Stimulated activated CD8-positive, alpha-beta memory T cell treated with anti-CD3 and anti-CD28 coated beads, Interleukin-2, amount 100 ng/mL, for 1 hour (primary cell): ENCODE measurements at places on chromosomes 16 and 17.

DNA sequence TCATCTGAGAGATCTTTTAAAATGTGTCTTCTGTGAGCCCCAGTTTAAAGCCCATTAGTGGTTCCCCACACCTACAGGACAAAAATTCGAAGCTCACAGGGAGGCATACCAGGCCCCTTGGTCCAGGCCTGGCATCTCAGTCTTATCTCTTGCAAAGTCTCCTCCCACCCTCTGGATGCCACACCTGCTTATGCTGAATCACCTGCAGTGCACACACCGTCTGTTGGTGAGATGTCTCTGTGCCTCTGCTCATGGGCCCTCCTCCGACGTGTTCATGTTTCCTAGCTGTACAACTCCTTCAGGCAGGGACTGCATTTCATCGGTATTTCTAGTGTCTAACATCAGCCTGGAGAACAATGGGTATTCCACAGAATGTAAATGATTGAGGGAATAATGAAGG is 41.6 kb downstream of the RNF157 start:
- no peak for DNase-seq

DNA sequence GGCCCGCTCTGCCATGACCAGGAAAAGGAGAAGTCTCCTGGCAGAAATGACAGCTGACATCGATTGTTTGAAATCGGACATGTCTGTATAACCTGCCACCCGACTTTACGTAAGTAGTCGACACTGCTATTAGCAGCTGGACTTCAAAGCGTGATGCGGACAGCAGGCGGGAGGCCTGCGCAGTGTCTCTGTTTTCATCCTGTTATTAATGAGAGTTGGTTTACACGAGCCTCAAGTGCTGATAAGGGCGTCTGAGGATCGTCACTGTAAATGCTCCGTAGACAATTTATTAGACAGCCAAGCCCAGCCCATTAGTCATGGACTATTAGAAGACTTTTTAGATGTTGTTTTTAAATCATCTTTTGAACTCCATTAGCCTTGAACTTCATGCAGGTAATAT is 328.3 kb downstream of the FOXL1 start:
- DNase-seq = no peak

- DNase-seq = no peak
Observed at GRCh38 chr16:24769806-24770205, 40.4 kb downstream of the TNRC6A start.

DNA sequence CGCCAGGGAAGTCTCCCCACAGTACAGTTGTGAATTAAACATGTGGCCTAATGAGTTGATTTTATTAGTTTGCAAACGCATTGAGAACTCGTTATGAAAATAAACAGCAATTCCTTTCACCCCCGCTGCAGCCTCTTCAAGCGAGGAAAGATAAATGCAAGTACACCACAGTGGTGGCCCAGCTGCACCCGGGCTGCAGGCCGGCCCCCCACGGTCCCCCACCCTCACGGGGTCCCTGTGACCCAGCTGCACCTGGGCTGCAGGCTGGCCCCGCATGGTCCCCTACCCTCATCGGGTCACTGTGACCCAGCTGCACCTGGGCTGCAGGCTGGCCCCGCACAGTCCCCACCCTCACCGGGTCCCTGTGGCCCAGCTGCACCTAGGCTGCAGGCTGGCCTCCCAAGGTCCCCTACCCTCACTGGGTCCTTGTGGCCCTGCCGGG is 32.2 kb downstream of the SDK2 start:
- DNase-seq = no peak

DNA sequence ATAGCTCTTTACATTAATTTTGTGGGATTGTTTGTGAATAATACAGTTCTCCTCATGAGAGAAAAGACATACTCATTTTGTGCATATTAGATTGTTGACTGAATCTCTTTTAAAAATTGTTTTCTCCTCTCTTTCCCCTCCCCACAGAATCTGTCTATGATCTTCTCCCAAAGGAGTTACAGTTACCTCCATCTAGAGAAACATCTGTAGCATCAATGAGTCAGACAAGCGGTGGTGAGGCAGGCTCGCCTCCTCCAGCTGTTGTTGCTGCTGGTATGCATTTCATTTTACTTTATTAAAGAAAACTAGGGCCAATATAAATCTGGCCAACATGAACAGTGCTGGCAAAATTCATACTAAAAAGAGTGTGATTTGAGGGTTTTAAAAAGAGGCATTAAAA is 60.5 kb downstream of the NFAT5 start:
- DNase-seq = no peak
